A172 (cell line): ENCODE measurements at places on chromosomes 5 and 9. TPM values are rescaled to one million over a fixed set of nuclear protein-coding genes. Genes with fewer than 3 reads are reported as not detected.

DNA sequence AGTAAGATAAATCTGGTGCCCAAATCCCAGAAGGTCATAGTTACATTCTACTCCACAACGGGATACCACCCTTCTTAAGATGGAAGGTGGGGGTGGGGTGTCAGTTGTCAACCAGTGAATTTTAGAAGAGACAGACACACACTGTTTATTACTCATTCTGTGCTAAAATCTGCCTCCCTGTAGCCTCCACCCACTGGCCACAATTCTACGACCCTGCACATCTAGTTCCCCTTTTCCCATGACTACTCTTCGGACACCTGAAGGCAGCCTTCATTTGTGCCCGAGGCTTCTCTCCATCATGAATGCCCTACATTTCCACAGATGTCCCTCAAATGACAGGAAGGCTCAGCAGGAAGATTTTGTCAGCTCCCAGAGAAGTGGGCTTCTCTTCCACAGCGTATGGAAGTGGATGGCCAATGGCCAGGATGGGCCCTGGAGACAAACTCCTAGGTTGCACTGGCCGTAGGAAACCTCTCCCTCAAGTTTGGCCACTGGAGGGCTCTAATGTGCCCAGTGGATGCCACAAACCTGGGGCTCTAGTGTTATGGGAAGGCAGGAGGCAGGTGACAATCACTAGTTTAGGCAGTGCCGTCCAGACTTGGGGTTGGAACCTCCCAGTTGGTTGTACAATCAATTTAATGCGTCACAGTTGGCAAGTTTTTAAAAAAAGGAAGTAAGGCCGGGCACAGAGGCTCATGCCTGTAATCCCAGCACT, 46.6 kb downstream of the PTPN3 start:
- no peak for DNase-seq

DNA sequence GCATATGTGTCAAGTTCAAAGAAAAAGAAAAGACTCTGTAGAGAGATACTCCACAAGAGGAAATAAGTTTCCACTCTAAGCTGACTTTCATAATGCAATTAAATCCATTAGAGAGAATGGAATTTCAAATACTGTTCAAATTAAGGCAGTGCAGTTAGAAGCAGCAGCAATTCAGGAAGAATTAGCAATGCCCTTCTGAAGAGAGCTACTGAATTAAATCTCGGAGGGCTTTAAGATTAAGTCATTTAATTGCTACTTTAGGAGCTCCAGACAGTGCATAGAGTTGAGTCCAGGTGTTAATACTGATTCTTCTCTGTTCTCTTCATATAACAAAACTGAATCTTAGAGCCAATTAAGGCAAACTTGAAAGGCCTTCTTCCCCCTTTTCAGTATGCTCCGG, 8.5 kb downstream of the CDH12 start:
- DNase-seq: no peak

DNA sequence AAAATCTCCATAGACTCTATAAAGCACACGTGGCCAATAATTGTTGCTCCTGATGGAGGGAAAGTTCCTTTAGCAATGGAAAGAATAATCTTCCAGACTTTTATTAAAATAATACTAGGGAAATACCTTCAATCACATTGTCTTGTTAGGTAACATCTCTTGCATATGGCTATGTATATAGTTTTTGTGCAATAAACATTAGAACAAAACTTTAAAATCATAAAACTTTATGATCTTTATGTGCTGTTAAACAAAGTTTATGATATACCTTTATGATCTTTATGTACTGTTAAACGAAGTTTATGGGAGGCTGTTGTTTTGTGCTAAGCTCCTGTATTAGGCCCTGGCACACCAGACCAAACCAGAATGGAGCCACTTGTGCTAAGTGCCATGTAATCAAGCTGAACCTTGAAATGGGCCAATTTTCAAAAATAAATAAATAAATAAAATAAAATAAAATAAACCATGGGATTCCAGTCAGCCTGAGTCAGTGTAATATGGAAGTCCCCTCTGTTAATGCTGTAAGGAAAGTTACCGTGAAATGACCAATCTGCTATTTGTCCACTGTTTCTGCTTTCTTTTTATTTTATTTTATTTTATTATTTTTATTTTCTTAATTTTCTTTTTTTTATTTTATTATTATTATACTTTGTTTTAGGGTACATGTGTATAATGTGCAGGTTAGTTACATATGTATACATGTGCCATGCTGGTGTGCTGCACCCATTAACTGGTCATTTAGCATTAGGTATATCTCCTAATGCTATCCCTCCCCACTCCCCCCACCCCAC, 431.3 kb downstream of the SPATA31D1 start:
- no peak for DNase-seq

- no peak for DNase-seq
Observed at GRCh38 chr5:121816164-121816563, 35.5 kb upstream of the FTMT start.

GRCh38 chr9:71663931-71664459, 104.3 kb downstream of the CEMIP2 start:
- DNase-seq: peak; percentile 62

DNA sequence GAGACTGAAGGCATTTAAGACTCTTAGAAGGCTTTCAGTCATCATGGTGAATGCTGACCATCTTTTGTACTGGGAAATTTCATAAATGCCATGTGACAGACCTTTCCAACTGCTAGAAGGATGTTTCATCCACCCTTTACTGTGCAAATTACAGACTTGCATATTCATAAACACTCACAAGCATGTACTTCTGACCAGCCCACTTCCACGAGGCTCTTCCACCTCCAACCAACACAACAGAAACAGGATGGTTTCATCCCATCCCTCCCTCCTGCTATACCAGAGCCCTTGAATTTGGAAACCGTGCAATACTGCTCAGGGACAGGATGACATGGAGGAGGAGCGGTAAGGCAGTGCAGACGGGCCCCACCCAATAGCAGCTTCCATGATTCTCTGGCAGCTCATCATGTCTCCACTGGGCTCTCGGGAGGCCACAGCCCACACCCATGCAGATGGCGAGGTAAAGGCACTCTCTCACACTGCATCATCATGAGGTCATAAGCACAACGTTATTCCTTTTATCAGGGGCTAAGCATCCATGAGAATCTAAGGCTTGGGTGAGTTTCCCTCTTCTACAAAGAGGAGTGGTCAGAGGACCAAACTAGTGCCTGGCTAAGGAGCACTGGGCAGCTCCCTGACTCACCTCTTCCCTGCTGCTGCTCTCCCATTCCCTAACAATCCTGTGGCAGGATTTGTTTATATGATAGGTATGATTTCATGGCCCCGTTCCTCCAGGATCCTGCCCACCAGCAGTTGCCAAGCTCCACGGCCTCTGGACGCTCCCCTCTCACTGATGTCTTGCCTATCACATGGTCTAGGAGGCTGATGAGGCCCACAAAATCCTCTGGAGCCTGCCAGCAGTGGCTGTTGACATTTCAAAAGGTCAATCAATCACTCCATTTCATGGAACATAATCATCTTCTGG, 94.4 kb upstream of the FSTL4 start:
- DNase-seq: no peak

- no peak for DNase-seq
Observed at GRCh38 chr9:131691969-131692611, 47.8 kb downstream of the RAPGEF1 start.

DNA sequence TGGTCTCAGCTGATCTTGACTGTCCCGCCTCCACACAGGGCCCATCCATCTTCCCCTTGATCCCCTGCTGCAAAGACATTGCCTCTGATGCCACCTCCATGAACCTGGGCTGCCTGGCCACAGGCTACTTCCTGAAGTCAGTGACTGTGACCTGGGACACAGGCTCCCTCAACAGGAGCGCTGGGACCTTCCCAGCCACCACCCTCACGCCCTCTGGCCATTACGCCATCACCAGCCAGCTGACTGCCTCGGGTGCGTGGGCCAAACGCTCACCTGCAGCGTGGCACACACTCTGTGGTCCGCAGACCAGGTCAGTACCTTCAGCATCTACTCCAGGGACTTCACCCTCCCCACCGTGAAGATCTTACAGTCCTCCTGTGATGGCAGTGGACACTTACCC, 71.9 kb downstream of the INSL6 start:
- DNase-seq: no peak

GRCh38 chr9:33287087-33287490, 3.2 kb upstream of the NFX1 start:
- DNase-seq: peak; percentile 68

GRCh38 chr5:55387865-55388264, 80.1 kb downstream of the MTREX start:
- DNase-seq: no peak

- no peak for DNase-seq
Observed at GRCh38 chr5:134246771-134247427, 21.0 kb upstream of the PPP2CA start.

GRCh38 chr5:32277798-32278197, 34.9 kb downstream of the MTMR12 start:
- DNase-seq: no peak

GRCh38 chr9:126125992-126126409, 200.6 kb upstream of the MVB12B start:
- no peak for DNase-seq

GRCh38 chr9:18058564-18059442, 415.1 kb upstream of the ADAMTSL1 start:
- DNase-seq: no peak

DNA sequence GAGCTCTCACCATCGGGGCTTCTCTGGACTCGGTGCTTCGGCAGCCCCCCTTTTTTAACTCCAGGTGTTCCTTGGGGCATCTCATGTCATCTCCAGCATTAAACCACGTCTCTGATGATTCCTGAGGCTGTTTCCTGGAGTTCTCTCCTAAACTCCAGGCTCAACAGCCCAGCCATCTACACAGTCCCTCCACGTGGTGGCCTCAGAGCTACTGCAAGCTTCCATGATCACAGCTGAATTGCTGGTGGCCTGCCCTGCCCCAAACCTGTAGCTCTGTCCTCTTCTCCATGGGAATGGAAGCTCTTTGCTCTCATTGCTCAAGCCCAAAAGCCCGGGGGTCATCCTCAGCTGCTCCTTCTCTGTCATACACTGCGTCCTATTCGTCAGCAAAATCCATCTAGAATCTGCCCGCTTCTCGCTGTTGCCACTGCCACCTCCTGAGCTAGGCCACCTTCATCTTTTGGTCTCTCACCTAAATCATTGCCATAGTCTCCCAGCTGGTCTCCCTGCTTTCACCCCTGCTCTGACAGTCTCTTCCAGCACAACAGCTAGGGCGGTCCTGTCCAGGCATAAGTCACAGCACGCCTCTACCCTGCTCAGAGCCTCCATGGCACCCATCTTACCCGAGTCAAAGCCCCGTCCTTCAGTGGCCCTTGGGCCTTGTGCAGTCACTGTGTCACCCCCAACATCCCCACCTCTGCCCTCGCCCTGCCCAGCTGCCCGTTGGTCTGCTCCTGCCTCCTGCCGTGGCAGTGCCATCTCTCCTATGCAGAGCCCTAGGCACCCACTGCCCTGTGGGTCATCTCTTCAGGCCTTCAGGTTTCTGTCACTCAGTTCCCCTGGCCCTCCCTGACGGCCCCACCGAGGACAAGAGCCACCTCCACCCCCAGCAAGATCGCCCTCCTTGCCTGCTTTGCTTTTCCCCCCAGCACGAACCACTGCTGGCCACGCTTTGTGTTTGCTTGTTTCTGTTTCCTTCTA, 6.4 kb downstream of the B4GALT7 start:
- no peak for DNase-seq

DNA sequence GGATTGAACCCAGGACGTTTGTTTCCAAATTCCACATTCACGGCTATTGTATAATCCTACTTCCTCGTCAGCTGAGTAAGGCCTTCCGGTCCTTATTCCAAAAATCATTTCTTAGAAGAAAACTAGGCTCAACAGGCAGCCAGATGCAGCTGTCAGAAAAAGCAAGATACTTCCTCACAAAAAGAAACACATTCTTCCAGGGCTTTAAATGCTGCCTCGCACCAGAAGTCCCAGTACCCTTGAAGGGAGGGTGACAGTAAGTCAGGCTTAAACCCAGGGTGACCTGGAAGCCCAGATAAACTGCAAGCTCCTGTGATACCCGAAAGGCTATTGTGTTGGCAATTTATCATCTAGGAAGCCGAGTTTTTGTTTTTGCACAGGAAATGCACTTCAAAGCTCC, 414.0 kb downstream of the NFIB start:
- no peak for DNase-seq

DNA sequence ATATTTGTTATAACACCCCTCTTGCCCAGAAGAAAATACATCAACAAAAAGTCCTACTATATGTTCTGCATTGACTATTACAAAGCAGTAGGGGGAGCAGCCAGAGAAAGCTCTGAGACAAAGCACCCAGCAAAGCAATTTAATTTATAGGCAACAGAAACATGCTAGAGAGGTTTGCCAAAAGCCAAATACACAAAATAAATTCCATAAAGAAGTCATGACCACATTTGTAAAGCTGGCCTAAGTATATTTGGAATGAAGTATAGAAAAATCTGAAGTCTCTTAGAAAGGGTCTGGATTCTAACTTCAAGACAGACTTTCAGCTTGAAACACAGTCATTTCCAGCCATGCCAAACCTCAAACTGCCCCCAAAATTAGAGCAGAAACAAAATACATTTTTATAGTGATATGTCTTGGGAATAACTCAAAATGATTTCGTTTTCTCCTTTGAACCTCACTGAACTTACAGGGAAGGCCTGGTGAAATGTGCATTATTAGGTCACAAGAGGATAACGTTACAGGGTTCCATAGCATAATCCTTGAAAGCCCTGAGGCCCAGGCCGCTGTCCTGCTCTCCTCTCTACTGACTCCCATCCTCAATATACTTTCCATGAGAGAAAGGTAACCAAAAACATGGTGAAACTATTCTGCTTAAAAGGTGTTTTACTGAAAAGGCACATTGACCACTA, 451.8 kb downstream of the RAB3C start:
- peak; percentile 35 for DNase-seq

Gene FOXD4L4
- not detected in 2 replicates for total RNA-seq

Gene TAF11L10
- not detected in 2 replicates for total RNA-seq

Gene ELAVL2
- total RNA-seq: 7.7 and 27.5 TPM in 2 replicates

Gene TRIM7
- 19.0 and 29.8 TPM in 2 replicates for total RNA-seq

Gene TTC39B
- total RNA-seq: 2.8 and 3.7 TPM in 2 replicates

Gene NEUROG1
- not detected in 2 replicates for total RNA-seq

Gene FOXD4
- 0.47 and 0.65 TPM in 2 replicates for total RNA-seq

Gene MEF2C
- 0.41 and 2.4 TPM in 2 replicates for total RNA-seq

Gene DAPK1
- total RNA-seq: 17.7 and 25.5 TPM in 2 replicates

Gene GRM6
- not detected in 2 replicates for total RNA-seq

Gene ZBED3
- total RNA-seq: 0.71 and 0.89 TPM in 2 replicates

Gene BNC2
- total RNA-seq: 9.9 and 10.9 TPM in 2 replicates

Gene HRCT1
- 1.0 TPM in 1 of 2 replicates, not detected in the other for total RNA-seq

Gene APBA1
- total RNA-seq: 0.21 and 0.31 TPM in 2 replicates

Gene PAPPA
- total RNA-seq: 0.02 TPM in 1 of 2 replicates, not detected in the other

Gene PLAC8L1
- total RNA-seq: not detected in 2 replicates

Gene CXXC5
- total RNA-seq: 162 and 189 TPM in 2 replicates

Gene CAST
- 166 and 225 TPM in 2 replicates for total RNA-seq

Gene ZNF484
- total RNA-seq: 8.8 and 9.3 TPM in 2 replicates

Gene P4HA2
- 58.7 and 71.7 TPM in 2 replicates for total RNA-seq
